ENCODE measurements at places on chromosomes 6 and 20.
A peak's percentile ranks its signal among the peaks of the same experiment; 100 is the strongest.

GRCh38 chr20:62031462-62032092, 34.1 kb downstream of the TAF4 start:
- no peak for ATAC-seq

DNA sequence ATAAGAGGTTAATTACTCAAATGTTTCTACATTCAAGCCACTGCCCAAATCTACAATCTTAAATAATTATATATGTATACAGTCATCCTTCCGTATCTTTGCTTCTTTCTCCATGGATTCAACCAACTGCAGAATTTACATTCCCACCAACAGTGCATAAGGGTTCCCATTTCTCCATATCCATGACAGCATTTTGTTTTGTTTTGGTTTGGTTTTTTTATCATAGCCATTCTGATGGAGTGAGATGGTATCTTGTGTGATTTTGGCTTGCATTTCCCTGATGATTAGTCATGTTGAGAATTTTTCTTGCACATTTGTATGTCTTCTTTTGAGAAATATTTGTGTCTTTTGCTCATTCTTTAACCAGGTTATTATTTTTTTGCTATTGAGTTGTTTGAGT, 198.5 kb downstream of the C6orf118 start:
- ATAC-seq = no peak

- ATAC-seq = no peak
Measured at GRCh38 chr20:18662279-18663040, 74.6 kb downstream of the DTD1 start.

DNA sequence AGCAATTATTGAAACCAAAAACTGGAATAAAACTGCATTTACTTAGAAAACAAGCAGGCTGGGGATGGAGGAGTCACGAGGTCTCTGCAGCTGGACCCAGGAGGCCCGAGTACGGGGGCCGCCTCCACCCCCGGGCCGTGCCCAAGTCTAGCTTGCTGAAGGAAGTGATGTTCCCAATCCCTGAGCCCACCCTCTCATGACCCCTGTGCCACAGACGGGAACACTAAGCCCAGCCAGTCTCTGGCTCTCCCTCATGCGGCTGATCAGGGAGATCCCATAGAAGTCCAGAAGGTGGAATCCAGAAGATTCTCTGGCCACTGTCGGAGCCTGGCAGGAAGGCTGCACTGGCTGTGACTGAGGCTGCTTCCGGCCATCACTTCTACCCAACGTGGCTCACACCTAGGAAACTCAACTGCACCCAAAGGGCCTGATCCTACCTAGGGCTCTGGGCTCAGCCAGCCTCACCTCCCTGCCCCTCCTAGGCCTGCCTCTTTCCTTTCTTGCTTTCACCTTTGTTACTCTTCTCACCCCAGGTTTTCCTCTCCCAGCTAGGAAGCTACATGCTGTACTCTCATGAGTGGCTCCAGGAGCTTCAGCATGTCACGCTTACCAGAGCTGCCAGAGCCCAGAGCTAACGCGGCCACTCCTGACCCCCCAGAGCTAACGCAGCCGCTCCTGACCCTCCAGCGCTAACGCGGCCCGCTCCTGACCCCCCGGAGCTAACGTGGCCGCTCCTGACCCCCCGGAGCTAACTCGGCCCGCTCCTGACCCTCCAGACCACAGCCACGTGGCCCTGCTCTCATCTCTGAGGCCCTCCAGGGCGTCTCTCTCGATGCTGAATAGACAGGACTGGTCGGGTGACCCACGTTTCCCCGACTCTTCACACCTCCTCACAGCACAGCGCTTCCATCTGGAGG, 24.7 kb upstream of the HELZ2 start:
- ATAC-seq = no peak

GRCh38 chr20:56513161-56514150, 11.1 kb upstream of the FAM209A start:
- no peak for ATAC-seq

DNA sequence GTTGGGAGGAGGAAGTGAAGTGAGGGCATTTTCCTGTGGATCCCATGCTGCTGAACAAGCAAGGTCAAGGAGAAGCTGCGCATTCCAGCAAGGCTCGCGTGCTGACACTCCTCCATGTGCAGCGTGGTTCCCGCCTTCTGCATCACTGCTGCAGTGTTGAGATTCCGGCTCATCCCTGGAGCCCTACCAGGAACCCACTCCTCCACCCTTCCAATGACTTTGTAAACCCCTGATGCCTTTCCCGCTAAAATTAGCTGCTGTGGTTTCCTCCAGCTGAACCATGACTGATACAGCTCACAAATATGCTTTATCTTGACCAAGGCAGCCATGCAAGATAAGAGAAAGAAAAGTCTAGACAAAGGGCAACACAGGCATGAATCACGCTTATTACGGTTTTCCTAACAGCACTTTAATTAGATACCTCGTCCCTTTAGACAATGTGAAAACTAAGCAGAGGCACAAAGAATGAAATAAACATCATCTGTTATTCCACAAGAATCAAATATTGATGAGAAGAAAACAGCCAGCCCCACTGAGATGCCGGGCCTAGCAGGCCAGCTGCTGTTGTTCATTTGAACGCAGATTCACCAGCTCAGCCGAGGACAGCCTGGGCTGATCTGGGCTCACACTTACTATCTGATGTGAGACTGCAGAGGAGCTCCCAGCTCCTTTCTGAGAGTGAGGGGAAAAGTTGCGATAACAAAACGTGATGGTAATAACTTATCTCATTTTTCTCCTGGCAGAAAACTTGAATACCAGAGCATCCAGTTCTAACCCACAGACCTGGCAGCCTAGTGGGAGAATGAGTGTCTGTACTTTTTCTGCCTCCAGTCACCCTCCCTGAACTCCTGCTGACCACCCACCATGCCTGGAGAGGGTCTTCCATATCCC, 14.2 kb upstream of the BNIP5 start:
- peak; percentile 25 for ATAC-seq

DNA sequence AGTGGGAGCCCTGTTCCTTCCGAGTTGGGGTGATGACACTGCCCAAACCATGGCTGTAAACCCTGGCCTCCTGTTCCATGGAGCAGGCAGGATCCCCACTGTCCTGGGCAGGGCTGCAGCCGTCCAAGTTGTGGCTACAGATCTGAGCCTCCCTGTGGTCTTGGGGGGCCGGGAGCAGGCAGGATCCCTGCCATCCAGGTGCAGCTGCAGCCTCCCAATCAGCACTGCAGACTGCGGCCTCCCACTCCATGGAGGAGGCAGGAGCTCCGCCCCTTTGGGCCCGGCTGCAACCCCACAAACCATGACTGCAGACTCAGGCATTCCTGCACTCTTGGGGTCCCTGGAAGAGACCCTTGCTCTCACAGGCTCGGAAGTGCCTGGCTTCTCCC, 872.1 kb upstream of the GJE1 start:
- ATAC-seq = peak; percentile 23

DNA sequence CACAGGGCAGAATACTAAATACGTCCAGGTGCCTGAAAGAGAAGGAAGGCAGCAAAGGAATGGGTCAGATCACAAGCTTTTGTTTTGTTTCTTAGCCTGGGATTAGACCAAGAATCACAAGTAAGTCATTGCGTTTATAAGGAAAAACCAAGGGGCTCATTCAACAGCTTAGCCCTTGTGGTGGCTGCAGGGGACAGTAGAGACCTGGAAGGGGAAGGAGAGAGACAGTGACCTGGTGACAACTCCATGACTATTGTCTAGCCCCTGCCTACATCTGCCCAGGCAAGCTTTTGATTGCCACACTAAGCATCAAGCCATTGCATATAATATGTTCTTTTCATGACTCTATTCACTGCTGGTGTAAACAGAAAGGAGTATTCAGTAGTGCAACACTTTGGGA, 30.2 kb upstream of the TBC1D7 start:
- no peak for ATAC-seq

DNA sequence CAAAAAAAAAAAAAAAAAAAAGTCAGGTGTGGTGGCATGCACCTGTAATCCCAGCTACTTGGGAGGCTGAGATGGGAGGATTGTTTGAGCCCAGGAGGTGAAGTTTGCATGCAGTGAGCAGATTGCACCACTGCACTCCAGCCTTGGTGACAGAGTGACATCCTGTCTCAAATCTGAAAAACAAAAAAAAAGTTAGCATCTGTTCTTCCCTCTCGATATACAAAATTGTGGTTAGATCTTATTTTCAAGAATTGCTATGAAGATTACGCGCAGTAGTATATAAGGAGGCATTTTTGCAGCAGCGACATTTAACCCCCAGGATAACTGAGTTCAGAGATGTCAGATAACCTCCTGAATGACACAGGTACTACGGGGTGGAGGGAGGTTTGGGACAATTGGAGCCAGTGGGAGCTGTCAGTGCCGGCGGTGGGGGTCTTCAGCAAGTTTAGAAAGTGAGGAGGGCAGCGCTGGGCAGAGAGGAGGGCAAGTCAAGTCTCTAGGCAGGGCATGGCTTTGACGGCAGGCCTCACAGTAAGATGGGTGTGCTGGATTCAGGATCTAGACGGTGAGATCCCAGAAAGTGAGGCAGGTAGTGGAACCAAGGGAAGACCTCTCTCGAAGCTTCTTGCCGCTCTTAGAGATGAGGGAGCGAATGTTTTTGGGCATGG, 26.2 kb upstream of the MRPS18A start:
- no peak for ATAC-seq

- ATAC-seq = no peak
Measured at GRCh38 chr20:25239387-25240370, 8.2 kb upstream of the PYGB start.

- ATAC-seq = no peak
Measured at GRCh38 chr6:136129365-136129764, 120.7 kb downstream of the MTFR2 start.

- ATAC-seq = no peak
Measured at GRCh38 chr6:91437315-91437729, 850.5 kb upstream of the MAP3K7 start.

DNA sequence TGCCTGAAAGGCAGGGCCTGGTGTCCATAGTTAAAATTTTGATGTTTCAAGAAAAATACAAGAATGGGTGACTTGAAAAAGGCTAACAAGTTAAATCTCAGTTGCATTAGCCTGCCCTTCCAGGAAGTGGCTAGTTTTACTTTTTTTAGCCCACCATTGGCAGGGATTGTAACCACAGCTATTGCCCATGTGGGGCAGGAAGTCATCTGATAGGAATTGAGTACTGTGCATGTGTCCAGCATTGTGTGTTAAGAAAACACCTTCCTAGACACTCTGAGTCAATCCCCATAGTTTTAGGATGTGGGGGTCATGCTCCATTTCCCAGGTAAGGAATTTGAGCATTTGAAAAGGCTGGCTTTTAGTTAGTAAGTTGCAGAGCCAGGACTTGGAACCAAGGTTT, 26.9 kb downstream of the LYRM2 start:
- ATAC-seq = no peak

- ATAC-seq = no peak
Measured at GRCh38 chr6:163489584-163489983, 75.1 kb downstream of the QKI start.

- ATAC-seq = no peak
Measured at GRCh38 chr20:16352321-16352720, 220.9 kb downstream of the KIF16B start.

DNA sequence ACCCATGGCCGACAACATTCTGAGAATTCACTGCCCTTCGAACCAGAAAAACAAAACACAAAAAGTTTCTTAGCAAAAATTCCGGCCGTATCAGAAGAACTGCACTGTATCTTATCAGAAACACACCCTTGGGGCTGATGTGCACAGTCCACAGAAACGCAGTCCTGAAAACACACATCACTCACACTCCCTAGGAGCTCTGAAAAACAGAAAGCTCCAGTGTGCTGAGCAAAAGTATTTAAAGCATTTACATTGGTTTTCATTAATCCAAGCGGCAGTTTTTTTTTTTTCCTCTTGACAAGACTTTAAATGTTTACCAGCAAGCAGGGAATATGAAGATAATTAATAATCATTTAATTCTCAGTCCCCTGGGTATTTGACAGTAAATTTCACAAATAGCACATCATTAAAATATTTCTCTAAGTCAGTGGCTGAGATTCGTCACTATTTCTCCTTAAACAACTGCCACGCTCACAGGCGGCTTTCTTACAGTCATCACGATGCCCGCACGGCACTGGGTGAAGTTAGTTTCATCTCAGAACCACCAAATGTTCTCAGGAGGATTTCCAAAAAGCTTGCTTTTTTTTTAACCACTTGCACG, 13.3 kb downstream of the NFATC2 start:
- ATAC-seq = no peak

DNA sequence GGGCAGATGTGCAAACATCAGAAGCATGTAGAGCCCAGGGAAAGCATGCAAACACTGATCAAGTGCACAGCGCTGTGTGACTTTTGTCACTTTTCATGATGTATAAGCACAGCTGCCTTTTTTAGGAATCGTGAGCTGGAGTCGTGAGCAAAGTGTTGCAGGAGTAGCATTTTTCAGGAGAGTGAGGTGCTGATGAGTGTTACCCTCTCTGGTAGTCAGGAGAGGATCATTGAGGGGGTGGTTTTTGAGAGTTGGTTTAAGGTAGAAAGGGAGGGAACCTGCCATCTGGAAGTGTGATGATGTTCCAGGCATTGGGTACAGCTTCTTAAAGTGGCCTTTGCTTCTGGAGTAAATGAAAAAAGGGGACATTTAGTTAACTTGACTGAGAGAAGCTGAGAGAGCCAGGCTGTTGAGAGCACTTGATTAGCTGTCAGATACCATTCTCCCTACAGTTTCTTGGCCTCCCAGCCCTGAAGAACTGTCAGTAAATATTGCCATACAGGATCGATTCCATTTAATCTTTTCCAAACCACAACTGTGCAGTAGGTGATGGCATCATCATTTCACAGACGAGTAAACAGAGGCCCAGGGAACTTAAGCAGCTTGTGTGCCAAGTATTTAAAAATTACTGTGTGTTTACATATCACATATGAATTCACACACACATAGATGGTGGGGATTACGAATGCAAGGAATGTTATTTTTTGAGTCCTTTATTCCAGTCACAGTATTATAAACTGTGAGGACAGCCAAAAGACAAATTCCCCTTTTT, 28.9 kb downstream of the TPD52L1 start:
- ATAC-seq = no peak

- ATAC-seq = no peak
Measured at GRCh38 chr6:159108426-159108985, 60.7 kb upstream of the FNDC1 start.

DNA sequence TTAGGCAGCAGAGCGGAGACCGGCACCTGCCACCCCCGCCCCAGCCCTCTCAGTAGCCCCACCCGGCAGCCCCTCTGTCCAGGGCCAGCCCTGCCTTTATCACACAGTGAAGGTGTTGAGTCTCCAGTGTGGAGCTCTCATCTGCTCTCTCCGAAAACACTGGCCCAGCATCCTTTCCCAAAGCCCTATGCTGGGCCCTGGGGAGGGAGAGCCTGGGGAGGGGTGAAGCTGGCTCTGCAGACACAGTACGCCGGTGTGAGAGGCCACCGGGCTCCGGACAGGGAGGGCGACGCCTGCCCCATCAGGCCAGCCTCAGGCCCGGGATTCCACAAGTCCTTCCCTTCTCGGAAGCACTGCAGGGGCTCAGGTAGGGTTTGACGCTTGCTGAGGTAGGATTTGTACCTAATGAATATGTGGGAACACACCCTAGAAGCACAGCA, 186.9 kb downstream of the ERMARD start:
- ATAC-seq = no peak

DNA sequence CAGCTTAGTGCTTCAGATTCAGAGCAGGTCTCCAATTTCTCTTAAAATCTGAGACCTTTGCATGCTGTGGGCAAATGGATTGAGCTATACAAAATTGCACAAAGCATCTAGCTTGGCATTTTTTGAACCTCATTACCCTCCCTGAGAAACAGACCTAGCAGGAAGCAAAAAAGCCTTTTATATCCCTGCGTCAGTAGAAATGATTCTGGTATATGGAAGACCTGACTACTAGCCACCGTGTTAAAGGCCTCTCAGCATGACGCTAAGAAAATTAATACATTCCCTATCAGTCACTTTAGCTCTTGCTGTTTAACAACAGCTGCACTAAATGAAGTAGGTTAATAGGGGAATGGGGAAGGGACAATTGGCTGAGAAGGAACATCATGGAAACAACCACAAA, 110.7 kb upstream of the SMLR1 start:
- no peak for ATAC-seq

GRCh38 chr6:158358450-158359077, 46.3 kb downstream of the TULP4 start:
- ATAC-seq = no peak

Data from gastroesophageal sphincter (tissue), 4 donors.